ENCODE measurements at places on chromosomes 2 and 18.

DNA sequence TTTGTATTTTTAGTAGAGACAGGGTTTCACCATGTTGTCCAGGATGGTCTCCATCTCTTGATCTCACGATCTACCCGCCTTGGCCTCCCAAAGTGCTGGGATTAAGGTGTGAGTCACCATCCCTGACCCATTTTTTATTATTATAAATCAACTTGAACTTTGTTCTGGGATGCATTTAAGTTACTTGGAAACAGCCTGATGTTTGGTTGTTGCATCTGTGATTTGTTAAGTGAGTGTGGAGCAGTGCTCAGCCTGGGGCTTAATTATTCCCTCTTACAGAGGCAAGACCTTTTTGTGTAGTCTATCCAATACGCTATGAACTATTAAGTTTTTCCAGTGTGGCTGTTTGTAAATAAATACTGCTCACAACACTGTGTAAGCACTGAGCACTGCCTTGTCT, 32.6 kb downstream of the MTA3 start:
- DNase-seq, result no peak

DNA sequence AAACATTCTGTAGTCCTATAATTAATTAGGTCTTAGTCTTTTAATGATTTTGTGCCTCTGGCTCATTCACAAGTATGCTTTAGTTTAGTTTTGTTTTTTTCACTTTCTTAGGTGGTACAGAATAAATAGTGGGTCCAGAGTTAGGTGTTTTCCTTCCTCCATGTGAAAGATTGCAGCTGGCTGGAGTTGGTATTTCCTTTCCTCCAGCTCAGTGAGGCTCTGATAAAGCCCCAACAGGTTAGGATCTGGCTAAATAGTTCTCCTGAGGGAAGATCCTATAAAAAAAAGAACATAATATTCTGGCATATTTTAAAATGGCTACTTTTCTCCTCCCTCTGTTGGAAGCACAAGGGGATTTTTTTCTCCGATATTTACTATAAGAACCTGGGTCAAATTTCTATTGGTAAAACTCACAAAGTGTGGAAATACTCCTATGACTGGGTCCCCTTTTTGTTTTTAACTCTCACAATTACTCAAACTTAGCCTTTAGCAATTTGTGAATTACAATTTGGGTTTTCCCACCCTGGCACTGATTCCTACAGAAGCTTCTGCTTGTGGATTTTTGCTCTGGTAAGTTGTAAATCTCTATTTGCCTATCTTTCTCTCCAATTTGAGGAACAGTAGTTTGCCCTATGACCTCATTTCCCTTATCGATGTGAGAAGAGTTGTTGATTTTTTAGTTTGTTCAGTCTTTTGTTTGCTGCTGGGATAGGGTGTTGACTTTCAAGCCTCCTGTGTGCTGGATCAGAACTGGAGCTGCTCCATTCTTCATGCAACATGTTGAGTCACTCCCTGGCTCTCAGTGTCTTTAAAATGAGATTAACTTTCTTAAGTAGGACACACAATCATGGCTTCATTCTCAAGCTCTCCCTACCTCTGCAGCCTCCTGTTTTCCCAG, 500.9 kb downstream of the RNF144A start:
- no peak for DNase-seq

GRCh38 chr2:206341396-206341795, 66.9 kb downstream of the ZDBF2 start:
- DNase-seq, result peak; percentile 59

GRCh38 chr2:7119132-7119835, 202.1 kb downstream of the RNF144A start:
- DNase-seq, result peak; percentile 81

- peak; percentile 1 for DNase-seq
These were observed 62.9 kb downstream of the RPL31 start for GRCh38 chr2:101064868-101065549.

- DNase-seq, result peak; percentile 81
These were observed 74.8 kb upstream of the SLC66A3 start for GRCh38 chr2:11080253-11081115.

GRCh38 chr2:215693193-215693998, 257.5 kb upstream of the FN1 start:
- no peak for DNase-seq

GRCh38 chr2:28644760-28645159, 106.9 kb upstream of the PPP1CB start:
- no peak for DNase-seq

DNA sequence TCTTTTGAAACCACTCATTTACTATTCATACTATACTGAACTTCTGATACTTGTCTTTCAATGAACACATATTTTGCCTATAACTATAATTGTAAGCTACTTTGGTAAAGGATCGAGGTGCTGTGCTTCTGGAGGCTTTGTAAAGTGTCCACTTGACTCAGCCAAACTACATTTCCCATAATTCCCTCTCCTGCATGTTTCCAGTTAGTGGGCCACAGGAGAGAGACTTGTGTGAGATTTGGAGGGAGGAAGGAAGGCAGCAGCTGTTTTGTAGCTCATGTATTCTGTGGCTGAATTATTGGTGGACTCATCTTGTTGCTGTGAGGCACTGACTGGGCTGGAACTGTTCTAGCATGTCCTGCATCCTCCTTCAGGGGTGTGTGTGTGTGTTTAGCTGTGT, 328.8 kb downstream of the ARL6IP6 start:
- peak; percentile 19 for DNase-seq

GRCh38 chr2:33441235-33441810, 35.1 kb upstream of the RASGRP3 start:
- peak; percentile 89 for DNase-seq

DNA sequence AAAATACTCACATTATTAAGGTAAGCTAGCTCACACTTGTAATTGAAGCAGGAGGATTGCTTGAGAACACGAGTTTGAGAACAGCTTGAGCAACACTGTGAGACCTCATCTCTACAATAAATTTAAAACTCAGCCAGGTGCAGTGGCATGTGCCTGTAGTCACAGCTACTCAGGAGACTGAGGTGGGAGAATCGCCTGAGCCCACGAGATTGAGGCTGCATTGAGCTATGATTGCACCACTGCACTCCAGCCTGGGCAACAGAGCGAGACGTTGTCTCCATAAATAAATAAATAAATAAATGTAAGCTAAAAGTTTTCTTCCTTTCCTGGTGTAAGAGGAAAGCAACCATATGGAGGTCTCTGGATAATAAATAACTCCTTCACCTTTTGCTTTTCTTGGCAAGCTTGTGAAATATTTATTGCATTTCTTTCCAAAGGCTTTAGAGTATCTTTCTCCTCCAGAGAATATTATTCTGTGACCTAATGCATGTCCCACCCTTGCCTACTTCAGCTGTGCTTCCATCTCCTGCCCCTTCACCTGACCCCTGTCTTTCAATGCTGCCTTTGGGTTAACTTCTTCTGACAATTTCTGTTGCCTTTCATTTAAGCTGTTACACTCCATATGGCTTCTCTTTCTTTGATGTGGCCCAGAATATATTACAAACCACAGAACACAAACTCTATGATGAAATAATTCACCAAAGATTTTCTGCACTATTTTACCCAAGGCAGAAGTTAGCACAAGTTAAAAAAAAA, 280.7 kb upstream of the RND3 start:
- peak; percentile 55 for DNase-seq

- DNase-seq, result no peak
These were observed 36.4 kb upstream of the PXDN start for GRCh38 chr2:1780693-1781092.

- DNase-seq, result no peak
These were observed 205.7 kb downstream of the DSEL start for GRCh38 chr18:67310826-67311225.

GRCh38 chr18:69291755-69292154, 108.9 kb upstream of the DOK6 start:
- no peak for DNase-seq

GRCh38 chr2:20563833-20564232, 87.1 kb downstream of the HS1BP3 start:
- no peak for DNase-seq

DNA sequence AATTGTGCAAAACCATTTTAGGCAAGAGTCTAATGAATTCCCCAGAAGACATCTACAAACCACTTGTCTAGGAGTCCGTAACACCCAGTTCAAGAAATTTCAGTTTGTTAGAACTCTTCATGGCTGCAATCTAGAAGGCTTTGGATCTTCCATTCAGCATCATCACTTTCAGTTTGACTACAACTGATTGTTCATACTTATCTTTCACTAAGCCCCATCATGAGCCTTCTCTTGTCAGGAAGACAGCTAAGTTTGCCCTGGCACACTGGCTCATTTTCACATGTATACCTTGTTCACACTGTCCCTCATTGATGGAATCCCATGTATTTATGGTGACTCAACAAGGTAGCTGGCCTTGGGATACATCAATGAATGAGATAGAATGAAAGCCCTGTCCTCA, 898.4 kb upstream of the CELF4 start:
- DNase-seq, result no peak

GRCh38 chr18:31301201-31301655, 16.7 kb upstream of the DSG1 start:
- DNase-seq, result peak; percentile 14

DNA sequence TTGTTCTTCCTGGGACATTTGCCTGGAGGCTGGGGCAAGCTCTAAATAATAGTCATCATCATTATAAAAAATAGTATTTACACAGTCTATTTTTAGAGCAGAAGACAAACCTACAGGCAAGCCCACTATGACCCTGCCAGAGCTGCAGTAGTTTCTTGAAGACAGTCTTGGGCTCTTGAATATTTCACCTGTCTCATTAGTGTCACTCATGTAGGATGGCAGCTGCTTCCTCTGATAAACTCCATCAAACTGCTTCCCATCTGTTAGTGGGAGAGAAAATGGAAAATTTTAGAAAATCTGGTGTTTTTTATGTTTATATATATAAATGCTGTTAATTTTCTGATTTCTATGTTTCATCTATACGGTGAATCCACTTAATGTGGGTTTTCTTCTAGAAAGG, 8.5 kb upstream of the CYRIA start:
- no peak for DNase-seq

DNA sequence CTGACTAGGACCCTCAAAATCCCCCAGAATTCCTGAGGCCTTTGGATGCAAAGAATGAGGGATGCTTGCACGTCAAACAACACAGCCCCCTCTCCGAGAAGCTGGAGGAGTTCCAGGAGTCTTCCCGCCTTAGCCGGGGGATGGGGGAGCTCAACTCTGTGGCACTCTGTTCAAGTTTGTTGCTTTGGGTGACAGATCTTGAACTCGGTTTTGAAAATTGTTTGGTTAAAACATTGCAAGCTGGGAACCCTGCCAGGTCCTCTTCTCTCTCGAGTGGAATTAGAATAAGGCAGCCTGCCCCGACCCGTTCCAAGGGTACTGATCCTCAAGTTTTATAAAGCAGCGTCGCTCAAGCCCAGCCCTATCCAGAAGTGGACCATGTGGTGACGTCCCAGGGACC, 244.1 kb downstream of the LOXHD1 start:
- DNase-seq, result peak; percentile 66

DNA sequence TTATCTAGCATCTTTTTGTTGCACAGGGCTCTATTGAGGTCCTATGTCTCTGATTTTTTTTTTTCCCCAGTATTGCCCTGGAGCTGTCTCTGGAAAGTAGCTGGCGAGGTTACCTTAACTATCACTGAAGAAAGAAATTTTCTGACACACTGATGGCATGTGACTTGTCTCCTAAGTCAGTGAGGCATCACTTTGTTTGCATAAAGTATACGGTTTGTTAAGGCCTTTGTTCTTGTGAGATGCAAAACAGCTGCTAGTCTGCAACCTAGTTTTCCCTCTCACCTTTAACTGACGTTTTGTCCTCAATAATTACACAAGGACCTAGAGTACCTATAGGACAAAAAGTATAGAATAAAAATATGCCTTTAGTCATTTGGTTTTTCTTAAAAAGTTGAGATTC, 41.8 kb downstream of the UBXN4 start:
- no peak for DNase-seq

- DNase-seq, result no peak
These were observed 2.1 kb upstream of the TSPYL6 start for GRCh38 chr2:54258166-54258565.

- no peak for DNase-seq
These were observed 1085.6 kb downstream of the SOCS6 start for GRCh38 chr18:71374294-71375000.

DNA sequence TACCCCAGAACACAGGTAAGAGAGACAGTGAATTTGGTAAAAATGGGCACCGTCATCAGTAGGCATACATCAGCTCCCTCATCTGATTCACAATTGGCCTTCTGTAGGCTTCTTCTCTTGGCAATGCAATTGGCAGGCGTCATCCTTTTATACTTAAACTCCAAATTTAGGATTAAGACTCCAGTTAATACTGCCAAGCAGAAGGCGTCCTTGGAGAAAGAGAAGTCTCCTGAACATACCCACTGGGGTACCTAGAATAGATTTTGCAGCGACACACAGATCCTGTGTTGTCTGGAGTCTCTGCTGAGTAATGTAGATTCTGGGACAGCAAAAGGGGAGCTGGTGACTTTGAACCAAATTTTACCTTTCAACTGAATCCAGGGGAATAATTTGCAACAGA, 592 bp upstream of the METAP1D start:
- DNase-seq, result no peak

DNA sequence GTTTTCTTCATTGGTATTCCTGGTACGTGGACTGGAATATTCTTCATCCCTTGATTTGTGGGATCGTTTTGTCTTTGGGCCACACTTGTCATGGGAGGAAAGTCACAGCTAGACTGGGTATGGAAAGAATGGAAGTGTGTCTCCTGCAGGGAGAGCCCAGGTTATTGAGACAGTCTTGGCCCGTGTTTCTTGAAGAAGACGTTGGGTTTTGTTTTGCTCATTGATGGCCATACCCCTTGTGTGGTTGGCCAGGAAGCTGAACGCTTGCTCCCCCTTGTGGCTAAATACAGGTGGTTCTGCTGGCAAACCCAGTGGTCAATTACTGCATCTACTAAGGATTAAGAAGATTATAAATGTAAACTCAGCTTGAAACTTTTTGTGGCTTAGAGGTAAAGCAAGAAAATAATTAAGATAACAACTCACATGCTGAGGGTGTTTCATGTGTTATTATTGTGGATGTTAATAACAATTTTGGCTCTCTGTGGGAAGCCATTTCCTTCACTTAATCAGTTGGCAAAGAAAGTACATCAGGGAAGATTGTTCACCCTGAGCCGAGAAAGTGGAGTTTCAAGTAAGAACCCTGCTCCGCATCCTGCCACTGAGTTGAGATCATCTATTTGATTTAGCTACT, 91.8 kb downstream of the NEDD4L start:
- peak; percentile 84 for DNase-seq

DNA sequence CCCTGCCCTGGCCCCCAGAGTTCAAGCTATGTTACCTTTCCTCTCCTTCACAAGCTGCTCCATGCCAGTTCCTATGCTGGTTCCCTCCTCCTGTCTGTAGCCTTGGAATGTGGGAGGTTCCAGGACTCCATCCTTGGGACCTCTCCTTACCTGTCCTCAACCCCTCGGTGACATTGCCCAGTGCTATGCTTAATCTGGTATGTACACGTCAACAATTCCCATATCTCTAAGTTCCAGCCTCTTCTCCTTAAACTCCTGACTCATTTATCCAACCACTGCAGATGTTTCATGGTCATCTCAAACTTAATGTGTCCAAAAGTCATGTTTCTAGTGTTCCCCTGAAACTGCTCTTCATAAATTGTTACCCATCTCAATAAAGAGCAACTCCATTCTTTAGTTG, 160.8 kb downstream of the TNS1 start:
- DNase-seq, result no peak

- DNase-seq, result no peak
These were observed 53.2 kb upstream of the UBE2E3 start for GRCh38 chr2:180927030-180927686.

Measured in eye (tissue), 1 donor.